Breast epithelium (tissue), 4 donors: ENCODE measurements at places on chromosomes 3 and 15.

- DNase-seq: peak; percentile 15
These were observed 143.2 kb downstream of the DNAJB8 start for GRCh38 chr3:128323206-128324081.

DNA sequence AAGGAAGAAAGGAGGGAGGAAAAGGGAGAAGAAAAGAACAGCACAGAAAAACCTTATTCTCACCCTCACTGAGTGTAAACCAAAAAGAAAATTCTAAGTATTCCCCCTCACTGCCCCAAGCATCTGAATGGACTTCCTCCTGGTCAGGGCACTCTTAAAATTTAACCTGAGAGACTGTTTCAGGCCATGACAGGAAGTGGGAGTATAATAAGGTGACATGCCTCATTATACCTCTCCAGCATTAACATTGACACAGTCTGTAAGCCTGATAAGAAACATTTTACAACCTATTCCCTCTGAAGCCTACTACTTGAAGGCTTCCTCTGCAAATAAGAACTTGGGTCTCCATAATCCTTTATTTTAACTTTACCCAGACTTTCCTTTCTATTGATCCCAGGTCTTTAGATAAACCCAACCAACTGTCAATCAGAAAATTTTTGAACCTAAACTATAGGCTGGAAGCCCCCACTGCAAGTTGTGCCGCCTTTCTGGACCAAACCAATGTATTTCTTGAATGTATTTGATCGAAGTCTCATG is 41.7 kb downstream of the SLCO2A1 start:
- no peak for DNase-seq

GRCh38 chr3:72340056-72340455 is 508.2 kb downstream of the SHQ1 start:
- no peak for DNase-seq

DNA sequence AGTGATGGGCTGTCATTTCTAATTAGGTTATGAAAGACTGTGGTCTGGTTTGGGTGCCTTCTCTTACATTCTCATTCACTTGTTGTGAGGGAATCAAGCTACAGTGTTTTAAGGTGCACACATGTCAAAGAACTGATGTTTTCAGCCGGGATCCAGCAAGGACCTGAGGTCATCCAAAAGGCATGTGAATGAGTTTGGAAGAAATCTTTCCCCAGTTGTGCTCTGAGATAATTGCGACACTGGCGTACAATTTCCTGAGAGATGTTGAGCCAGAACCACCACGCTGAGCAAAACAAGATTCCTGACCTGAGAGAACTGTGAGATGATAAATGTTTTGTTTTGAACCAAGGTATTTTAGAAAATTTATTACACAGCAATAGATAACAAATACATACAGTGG is 295.3 kb upstream of the SLITRK3 start:
- DNase-seq: no peak

DNA sequence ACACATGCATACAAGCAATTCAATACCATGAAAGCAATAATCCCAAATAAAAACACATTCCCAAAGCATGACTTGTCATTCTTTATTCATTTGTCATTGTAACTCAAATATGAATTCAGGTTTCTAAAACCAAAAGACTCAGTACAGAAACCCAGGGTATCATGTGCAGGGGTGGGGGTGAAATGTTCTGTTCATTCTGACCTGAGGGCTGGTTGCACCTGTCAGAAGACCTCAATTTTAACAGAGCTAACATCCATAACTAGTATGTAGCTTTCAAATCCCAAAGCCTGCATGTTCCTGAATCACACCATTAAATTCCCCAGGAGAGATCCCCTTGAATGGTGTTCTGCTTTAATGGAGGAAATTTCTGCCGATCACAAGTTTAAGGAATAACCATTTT is 738.7 kb downstream of the MCTP2 start:
- DNase-seq: no peak

GRCh38 chr15:77748078-77749064 is 115.7 kb upstream of the LINGO1 start:
- no peak for DNase-seq

DNA sequence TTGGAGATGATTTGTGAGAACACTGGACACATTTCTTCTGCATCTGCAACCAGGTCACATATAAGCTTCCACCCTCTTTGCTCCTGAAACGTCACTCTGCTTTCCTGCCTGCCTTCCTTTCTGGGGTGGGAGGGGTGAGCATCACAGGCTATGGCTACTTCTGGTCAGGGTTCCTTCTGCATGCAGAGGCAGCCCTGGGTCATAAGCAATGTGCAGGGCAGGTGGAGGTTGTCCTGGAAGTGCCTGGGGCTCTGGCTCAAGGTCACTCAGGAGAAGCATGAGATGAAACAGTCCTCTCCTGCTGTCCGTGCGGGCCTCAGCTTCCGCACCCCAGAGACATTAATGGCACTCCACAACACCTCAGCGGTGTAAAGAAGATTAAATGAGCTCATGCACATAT is 15.1 kb downstream of the SLC6A20 start:
- DNase-seq: no peak

DNA sequence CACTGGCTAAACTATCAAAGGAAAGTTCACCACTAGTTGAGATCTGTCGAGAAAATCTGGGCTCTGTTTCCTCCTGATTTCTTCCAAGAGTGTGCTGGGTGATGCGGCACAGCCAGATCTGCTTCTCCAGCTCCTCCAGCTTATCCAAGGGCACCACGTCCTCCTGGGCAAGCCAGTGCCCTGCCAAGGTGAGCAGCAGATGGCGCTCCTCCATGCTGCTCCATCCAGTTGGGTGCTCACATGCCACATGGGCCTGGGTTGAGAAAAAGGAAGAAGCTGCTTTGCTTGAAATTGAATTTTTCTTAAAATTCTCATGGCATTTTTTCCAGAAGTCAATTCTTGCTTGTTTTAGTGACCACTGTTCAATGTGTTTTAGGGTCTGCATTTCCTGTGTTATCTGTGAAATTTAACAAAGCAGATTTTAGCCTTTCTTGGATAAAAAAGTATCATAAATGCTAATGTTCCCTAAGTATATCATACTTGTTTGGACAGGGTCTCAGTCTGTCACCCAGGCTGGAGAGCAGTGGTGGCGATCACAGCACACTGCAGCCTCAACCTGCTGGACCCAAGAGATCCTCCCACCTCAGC is 47.3 kb downstream of the EIF3J start:
- no peak for DNase-seq

- DNase-seq: no peak
These were observed 1028.3 kb upstream of the NR2F2 start for GRCh38 chr15:95302206-95302605.

GRCh38 chr3:138184994-138185393 is 2.1 kb upstream of the ARMC8 start:
- DNase-seq: no peak

- no peak for DNase-seq
These were observed 15.6 kb downstream of the OR5K3 start for GRCh38 chr3:98406034-98406433.

- no peak for DNase-seq
These were observed 280.5 kb downstream of the MBNL1 start for GRCh38 chr3:152549263-152549662.

DNA sequence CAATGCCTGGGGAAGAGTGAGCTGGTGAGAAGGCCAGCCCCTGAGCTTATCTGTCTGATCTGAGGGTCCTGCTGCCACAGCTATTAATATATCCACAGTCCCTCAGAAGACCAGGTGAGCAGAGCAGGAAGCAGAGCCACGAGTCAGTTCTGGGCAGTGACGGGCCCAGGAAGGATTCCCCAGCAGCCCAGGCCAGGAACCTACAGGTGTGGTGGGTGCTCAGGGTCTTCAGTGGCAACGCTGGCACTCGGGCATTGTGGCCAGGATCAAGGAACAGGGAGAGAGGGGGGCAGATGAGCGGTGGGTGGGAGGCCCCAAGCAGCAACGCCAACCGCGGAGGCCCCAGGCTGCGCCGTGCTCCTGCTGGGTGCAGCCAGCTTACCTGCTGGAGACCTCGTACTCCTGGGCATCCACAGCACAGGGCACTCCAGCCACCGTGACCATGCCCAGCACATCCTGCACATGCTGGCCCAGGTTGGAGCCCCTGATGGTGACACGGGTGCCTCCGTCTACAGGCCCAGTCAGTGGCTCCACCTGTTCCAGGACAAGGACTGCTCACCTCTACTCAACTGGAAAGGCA is 12.3 kb downstream of the PLXNB1 start:
- no peak for DNase-seq

DNA sequence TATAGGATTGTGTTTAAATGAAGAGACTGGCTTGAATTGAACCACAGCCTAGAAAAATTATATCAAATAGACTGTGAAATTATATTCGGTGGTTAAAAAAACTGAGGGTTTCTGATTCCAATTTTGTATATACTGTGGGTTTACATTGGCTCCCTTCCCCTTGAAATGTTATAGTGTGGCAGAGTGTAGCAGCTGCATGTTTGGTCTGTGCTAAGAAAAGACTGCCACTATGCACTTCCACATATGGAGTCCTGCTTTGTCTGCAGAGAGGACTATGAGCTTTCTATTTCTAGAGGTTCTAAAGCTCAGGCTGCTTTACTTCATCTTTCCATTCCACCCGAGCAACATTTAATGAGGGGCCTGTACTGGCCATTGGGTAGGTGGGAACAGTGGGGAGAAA is 112.3 kb downstream of the P3H2 start:
- no peak for DNase-seq

DNA sequence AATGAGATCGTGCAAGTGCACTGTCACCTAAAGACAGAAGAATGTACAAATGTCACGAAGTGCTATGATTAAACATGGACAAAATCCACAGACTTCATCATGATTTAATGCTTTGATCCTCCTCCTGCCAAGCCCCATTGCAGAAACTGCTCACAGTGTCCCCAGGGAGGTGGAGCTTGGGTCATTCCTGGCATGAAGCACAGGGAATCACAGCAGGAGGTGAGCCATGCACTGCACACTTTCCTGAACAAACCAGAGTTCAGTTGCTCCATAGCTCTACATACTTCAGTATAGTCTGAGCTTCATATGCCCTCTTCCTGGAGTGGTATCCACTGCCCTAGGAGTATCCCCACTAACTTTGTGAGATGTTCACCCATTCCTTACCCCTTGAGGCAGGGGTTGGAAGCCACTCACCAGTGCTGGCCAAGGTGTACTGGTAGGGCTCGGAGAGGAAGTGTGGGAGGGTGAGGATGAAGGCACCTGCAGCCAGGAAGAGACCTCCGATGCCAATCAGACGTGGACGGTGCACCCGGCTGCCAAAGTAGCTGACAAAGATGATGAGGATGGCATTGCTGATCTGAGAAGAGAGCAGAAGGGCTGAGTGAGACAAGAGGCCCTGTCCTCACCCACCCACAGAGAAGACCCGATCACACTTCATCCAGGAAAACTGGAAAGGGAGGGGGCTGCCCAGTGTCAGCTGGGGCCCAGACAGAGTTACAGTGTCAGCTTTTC is 56.3 kb downstream of the SLCO2A1 start:
- no peak for DNase-seq

- DNase-seq: no peak
These were observed 497 bp upstream of the RPLP1 start for GRCh38 chr15:69451951-69452691.

DNA sequence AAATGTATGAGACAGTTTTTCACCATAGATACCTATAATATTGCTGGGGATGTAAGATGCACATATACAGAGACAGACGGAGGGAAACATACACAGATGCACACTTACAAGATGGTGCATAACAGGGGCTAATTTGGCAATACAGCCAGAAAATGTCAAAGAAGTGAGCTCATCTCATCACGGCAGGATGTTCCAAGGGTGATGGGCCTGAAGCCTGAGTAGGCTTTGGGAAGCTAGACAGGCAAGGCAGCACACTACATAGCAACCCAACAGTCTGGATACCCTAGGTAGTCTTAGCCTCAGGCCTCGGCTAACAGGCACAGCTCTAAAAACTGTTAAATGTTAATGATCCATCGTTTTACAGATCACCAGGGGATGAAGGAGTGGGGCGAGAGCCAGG is 148.5 kb downstream of the OSBPL10 start:
- DNase-seq: no peak

- DNase-seq: no peak
These were observed 71.5 kb downstream of the SEMA5B start for GRCh38 chr3:122955916-122956692.

GRCh38 chr3:178001670-178002101 is 534.5 kb upstream of the KCNMB2 start:
- DNase-seq: no peak

DNA sequence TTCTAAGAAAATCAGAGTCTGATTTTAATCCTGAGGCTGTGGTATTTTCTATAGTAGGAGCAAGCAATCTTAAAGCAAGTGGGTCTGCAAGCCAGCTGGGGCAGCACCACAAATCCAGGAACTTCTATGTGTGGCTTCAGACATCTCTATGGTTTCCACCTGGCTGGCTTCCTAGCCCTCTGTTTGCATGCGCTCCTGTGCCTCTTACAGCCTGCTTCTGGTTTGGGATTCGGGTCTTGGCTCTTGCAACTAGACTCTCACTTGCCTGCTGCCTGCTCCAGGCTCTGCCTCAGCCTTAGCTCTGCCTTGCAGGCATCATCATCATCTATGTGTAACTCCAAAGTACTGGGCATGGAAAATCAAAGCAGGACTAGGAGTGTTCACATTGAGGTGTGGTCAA is 43.4 kb downstream of the MINDY4B start:
- no peak for DNase-seq

DNA sequence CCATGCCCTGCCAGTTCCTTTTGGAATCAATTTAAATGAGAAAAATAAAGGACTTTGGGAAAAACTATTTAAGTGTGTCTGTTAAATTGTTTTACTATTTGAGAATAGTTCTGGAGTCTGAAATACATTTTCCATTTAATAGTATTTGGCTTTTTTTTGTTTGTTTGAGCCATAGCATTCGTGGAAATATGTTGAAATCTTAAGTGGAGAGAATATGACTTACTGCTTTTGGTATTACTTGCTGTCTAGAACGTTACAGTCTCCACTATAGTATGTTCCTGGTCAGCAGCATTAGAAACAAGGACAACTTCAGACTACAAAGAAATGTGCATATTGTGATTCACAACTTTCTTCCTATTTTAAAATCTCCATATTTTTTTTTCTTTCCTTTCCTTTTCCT is 179.4 kb downstream of the GHSR start:
- no peak for DNase-seq

- no peak for DNase-seq
These were observed 19.3 kb upstream of the DPPA4 start for GRCh38 chr3:109356442-109357155.

GRCh38 chr3:192062186-192062585 is 601.2 kb downstream of the PYDC2 start:
- DNase-seq: no peak

DNA sequence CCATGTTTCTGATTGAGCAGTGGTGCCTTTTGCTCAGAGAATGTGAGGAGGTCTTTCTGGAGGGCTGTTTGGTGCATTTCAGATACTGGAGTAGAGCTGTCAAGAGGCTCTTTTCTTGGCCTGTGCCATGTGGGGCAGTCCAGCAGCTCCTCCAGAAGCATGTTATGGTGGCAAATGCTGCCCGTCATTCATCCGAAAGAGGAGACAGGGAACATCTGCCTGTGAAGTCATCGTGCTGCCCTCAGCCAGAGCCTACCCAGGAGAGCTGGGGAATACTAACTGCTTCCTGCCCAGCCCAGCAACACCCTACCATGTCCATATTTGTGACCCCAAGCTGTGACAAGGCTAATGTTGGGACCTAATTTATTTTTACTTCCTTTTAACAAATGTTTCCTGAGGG is 82.2 kb upstream of the SLC6A6 start:
- DNase-seq: no peak
